ENCODE measurements at places on chromosomes 6 and 20.

GRCh38 chr20:16671753-16672152 is 58.1 kb upstream of the SNRPB2 start:
- no peak for DNase-seq

GRCh38 chr6:156832231-156832647 is 55.1 kb downstream of the ARID1B start:
- DNase-seq: no peak

DNA sequence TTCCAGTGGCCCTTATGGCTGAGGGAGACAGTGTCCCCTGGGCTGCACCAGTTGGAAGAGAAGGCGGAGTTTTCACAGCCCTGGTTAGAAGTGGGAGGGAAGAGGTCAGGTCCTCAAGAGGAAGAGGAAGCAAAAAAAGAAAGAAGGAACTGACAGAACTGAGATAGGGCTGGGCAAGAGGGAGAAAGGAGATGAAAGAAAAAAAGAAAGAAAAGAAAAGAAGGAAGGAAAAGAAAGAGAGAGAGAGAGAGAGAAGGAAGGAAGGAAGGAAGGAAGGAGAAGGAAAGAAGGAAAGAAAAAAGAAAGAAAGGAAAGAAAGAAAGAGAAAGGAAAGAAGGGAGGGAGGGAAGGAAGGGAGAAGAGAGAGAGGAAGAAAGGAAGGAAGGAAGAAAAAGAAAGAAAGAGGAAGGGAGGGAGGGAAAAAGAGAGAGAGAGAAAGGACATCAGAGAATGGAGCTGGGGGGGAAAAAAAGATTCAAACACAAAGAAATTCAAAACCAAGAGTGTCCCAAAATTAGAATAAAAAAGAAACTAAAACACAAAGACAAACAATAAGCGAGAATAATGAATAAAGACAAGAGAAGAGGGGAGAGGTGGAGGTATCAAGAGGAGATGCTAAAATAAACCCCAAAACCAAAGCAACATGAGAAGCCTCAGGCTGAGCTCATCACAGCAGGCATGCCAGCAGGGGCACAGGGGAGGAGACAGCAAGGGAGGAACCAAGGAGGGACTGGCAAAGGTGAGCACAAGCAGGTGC is 5.3 kb upstream of the FUCA2 start:
- no peak for DNase-seq

- DNase-seq: no peak
These were observed 155.0 kb upstream of the SUPT3H start for GRCh38 chr6:45532721-45533210.

- no peak for DNase-seq
These were observed 3.9 kb upstream of the PSMB8 start for GRCh38 chr6:32847795-32848194.

- DNase-seq: no peak
These were observed 218.5 kb upstream of the QKI start for GRCh38 chr6:163195721-163196691.

GRCh38 chr6:97049253-97050011 is 124.9 kb downstream of the KLHL32 start:
- no peak for DNase-seq

- DNase-seq: no peak
These were observed 47.4 kb downstream of the CYP39A1 start for GRCh38 chr6:46605091-46605797.

DNA sequence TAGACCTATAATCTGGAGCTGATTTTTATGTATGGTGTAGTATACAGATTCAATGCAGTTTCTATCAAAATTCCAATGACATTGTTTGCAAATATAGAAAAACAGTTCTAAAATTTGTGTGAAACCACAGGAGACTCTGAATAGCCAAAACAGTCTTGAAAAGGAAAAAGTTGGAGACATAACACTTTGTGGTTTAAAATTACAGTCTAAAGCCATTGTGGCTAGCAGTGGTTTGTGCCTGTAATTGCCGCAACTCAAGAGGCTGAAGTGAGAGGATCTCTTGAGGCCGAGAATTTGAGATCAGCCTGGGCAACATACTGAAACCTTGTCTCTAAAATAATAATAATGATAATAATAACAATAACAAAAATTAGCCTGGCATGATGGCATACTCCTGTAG is 213.7 kb downstream of the CDKAL1 start:
- no peak for DNase-seq

DNA sequence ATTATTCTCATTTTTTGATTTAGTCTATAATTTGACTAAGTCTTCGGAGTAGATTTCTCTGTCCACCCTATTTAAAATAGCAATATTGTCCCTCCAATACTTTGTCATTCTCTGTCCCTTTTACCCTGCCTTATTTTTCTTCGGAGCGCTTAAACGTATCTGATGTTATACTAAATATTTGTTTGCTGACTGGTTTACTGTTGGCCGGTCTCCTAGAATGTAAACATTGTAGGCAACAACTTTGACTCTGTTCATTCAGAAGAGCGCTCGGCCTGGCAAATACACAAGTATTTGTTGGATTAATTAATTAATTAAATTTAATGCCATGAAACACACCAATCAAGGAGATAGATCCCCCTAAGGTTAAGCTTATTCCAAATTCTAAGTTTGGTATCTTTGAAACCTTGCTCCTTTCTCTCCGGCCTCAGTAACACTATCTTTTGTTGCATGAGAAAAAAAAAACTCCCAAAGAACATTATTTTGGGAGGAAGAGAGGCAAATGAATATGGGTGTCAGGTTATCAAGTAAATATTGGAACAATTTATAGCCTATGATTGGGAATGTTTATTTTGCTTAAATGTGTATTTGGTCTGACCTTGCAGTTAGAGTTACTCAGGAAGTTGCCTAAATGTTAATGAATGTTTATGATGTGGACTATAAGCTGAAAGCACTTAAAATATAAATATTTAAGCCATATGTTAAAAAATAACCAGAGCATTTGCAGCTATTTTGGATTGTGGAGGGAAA is 231.1 kb downstream of the SOX4 start:
- no peak for DNase-seq

DNA sequence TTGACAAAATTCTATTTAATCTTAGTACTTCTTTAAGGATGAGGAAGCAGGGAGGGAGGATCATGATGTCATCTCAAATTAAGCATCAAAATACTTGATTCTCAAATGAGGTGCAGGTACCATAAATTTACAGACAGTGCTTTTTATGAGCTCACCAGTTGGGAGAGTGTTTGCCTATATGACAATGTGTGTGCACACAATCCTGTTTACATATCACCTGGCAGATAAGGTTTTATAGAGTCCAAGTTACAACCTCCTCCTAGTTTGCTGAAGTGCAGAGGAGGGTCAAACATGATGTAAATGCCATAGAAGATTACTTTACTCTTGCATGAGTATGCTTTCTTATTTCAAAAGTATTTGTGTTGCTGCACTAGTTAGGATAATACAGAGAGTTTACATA is 6.4 kb downstream of the ATXN1 start:
- DNase-seq: no peak

All from stimulated activated CD4-positive, alpha-beta T cell treated with anti-CD3 and anti-CD28 coated beads, Interleukin-12 subunit alpha, Interleukin-12 subunit beta, amount 100 ng/mL, for 24 hours (primary cell).